GM10248 (cell line): ENCODE measurements at places on chromosomes 12 and 14.

GRCh38 chr12:14416658-14417057 lies 51.2 kb downstream of the ATF7IP start:
- no peak for DNase-seq

DNA sequence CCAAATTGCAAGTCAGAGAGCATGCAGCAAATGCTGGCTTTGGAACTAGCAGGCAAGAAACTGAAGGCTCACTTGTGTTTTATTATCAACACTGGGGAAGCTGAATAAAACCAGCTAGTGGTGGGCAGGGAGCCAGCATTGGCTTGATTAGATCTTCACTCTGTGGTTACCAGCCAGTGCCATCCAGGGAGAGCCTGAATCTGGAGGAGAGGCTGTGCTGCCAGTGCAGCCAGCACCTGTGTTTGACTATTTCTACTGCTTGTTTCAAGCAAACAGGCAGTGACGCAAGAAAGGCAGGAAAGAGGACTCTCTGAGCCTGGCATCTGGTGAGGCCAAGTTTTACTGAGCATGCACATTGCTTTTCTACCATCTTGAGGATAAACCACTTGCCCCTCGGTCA lies 247.0 kb downstream of the PHLDA1 start:
- DNase-seq, result no peak

DNA sequence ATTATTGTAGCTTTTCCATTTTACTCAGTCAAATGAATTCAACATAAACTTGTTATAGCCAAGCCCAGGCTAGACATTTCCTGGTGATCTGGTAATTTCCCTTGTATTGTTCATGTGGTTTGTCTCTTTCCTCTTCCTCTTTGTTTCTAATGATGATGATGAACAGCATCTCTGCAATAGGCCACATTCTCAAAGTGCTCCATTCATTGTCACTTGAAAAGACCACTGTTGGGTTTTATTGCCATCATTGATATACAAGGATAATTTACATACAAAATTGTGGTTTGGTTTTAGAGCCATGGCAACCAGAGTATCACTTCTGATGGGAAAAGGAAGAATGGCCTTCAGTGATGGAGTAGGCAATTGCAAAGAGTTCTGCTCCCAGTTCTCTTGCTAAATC lies 379.3 kb downstream of the RGS6 start:
- DNase-seq, result no peak

GRCh38 chr14:89466484-89466883 lies 49.5 kb upstream of the FOXN3 start:
- peak; percentile 30 for DNase-seq

DNA sequence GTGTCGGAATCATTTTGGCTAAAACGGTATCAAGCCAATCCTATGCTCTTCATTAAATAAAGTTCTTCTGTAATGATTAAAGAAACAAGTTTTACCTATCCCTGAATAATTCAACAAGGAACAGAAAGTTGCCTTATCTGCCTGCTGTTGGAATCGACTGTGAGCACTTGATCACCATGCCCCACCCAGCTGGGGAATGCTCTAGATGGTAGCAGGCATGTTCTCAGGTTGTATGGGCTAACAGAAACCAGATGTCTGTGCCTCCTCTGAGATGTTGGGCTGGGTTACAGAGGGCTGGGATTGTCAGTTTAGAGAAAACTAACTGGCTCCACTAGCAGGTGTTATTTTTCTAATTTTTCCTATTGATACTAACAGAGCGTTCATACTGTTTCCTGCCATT lies 28.9 kb downstream of the RTRAF start:
- no peak for DNase-seq
